ENCODE measurements at places on chromosomes 6 and 20. TPM values are rescaled to one million over a fixed set of nuclear protein-coding genes. Genes with fewer than 3 reads are reported as not detected.
A peak's percentile ranks its signal among the peaks of the same experiment; 100 is the strongest.

DNA sequence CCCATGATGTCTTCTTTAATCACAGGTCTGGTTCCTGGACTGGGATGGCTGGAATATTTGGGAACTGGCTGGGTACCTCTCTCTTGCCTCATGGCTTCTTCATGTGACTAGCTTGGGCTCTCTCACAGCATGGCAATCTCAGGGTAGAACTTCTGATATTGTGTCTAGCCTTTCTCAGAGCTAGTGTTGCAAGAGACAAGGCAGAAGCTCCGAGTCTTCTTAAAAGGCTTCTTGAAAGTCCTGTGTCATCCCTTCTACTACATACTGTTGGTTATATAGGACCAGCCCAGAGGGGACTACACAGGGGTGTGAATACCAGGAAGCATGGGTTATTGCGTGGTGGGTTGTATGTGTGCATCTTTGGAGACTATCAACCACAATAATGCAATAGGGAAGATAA, 23.3 kb downstream of the BCAS1 start:
- H3K27ac ChIP-seq, result no peak overlapping the region
- H3K36me3 ChIP-seq, result no peaks in the 10 kb centered on the region
- no peaks in the 10 kb centered on the region for H3K27me3 ChIP-seq
- no peaks in the 10 kb centered on the region for H3K4me1 ChIP-seq

DNA sequence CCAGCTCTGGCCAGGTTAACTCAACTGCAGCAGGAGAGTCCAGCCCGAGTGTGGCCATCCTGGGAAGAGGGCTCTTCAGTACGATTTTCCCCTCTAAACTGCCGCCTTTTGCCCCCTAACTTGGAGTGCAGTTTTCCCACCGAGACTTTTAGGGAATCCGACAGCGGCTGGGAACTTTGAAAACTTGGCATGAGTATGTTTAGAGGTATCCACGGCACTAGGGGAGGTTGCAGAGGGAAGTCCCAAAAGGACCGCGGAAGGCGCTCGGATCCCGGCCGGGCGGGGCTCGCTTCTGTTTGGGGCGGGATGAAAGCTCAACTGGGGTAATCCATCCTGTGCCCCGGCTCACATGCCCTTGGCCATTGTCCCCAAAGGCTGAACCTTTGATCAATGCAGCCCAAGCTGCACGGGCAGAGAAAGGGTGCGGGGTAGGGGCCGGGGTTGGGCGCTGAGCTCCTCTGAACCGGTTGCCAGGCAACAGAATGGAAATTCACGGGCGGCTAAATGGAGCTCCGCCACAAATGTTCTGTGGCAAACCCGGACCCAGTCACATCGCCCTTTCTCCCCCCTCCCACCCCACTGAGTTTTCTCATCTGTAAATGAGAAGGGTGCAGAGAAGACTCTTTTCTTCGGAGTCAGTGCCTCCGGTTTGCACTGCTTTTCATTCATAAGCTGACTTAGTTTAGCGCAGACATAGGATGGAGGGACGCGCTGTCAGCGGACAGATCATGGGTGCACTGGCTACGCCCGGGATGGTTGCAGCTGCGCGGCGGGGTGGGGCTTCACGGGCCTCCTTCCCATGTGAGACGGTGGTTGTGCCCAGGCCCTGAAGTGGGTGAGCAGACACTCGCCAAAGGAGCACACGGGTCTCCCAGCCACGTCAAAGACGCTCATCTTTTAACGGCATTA, 2.3 kb downstream of the BMP6 start:
- peaks cover 12% of the 10 kb centered on the region for H3K4me1 ChIP-seq
- no peaks in the 10 kb centered on the region for H3K27me3 ChIP-seq
- H3K27ac ChIP-seq, result no peak overlapping the region
- peak; percentile 37 for DNase-seq
- peak overlapping the region; percentile 49 for H3K4me3 ChIP-seq

DNA sequence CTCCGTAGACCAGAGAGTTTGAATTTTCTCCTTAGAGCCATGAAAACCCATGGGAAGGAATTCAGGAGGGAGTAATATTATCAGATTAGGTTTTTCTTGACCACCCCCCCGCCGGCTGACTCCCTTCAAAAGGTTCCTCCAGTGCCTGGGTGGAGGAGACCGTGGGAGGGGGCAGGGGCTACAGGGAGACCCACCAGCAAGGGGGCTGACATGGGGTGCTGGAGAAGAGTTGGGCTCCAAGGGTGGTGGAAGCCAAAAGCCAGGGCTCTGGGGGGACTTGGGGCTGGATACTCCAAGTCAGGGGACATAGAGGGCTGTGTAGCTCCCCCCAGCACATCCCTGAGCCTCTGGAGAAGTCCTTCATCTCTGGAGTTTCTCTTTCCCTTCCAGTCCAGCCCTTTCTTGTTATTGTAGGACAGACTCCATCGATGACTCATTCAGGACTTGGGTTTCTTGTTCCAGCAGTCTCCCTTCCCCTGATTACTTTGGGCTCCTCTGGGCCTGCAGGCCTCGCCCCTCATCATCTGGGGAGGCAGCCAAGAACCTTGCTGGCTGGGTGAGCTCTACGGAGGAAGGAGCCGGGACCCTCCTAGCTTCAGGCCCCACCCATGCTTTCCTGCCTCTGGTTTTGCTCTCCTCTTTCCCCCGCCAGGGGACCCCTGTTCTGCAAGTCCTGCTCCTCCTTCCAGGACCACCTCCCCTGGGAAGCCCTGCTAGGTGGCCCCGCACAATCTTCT, 10.5 kb upstream of the KIAA1755 start:
- H3K27ac ChIP-seq, result no peak overlapping the region
- H3K36me3 ChIP-seq, result no peaks in the 10 kb centered on the region
- no peaks in the 10 kb centered on the region for H3K27me3 ChIP-seq
- DNase-seq, result peak; percentile 58
- H3K4me1 ChIP-seq, result peaks cover 6% of the 10 kb centered on the region

GRCh38 chr6:141421378-141421777, 711.3 kb upstream of the GJE1 start:
- H3K27me3 ChIP-seq, result no peaks in the 10 kb centered on the region
- no peaks in the 10 kb centered on the region for H3K4me1 ChIP-seq

- no peaks in the 10 kb centered on the region for H3K27me3 ChIP-seq
- H3K36me3 ChIP-seq, result no peaks in the 10 kb centered on the region
- no peak for DNase-seq
- no peak overlapping the region for H3K27ac ChIP-seq
Observed at GRCh38 chr20:60888771-60889170, 363.3 kb upstream of the CDH4 start.

GRCh38 chr20:57605045-57605444, 15.2 kb downstream of the ZBP1 start:
- H3K36me3 ChIP-seq, result no peaks in the 10 kb centered on the region
- H3K4me3 ChIP-seq, result no peak overlapping the region
- H3K27ac ChIP-seq, result no peak overlapping the region
- no peaks in the 10 kb centered on the region for H3K27me3 ChIP-seq
- no peak for DNase-seq
- no peaks in the 10 kb centered on the region for H3K4me1 ChIP-seq

BNIP5 gene
- total RNA-seq, result 0.87 TPM

SLC13A3 gene
- 3.2 TPM for total RNA-seq

HLA-DRB1 gene
- 9.5 TPM for total RNA-seq

All from testis (tissue), 5 donors.